Stimulated activated CD8-positive, alpha-beta memory T cell treated with anti-CD3 and anti-CD28 coated beads, Interleukin-2, amount 100 ng/mL, for 1 hour (primary cell): ENCODE measurements at places on chromosomes 3 and 15.

- DNase-seq: no peak
Observed at GRCh38 chr3:82424031-82424339, 662.5 kb upstream of the GBE1 start.

GRCh38 chr3:120775411-120775810 lies 32.9 kb downstream of the GTF2E1 start:
- DNase-seq: no peak

GRCh38 chr3:101825904-101826445 lies 23.3 kb upstream of the NFKBIZ start:
- no peak for DNase-seq

GRCh38 chr15:44029940-44030568 lies 165.0 kb downstream of the FRMD5 start:
- DNase-seq: no peak

DNA sequence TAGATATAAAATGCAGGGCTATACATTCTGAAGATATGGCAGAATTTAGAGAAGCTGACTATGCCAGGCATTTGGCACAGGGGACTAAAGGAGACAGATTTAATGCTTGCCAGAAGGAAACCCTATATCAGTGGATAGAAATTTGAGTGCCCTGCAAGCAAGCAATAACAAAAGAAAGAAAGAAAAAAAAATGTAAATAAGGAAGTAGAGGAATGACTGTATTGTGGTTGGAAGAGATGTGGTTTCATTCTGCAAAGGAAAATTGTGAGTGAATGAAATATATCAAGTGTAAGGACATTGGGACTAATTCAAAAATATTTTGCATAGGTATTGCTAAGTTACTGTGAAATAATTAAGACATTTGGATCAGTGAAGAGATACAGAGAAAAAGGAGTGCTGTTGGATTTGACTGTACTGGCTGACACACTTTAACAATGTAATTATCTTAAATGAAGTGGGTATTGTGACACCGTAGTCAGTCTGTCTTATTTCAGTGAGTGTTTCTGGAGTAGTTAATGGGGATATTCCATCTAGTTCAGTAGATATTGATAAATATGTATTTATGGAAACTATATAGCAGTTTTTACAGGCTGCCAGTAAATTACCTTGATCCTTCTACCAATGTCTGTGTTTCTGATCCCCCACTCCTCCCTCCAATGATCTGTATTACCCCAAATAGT lies 418.2 kb downstream of the CNTN4 start:
- no peak for DNase-seq

- DNase-seq: no peak
Observed at GRCh38 chr3:143831208-143831607, 17.1 kb downstream of the SLC9A9 start.

- DNase-seq: no peak
Observed at GRCh38 chr3:142945023-142945422, 18.5 kb downstream of the PAQR9 start.

GRCh38 chr3:61748288-61748687 lies 186.9 kb downstream of the PTPRG start:
- DNase-seq: no peak

GRCh38 chr15:78979456-78980320 lies 34.8 kb upstream of the CTSH start:
- no peak for DNase-seq
